ENCODE measurements at places on chromosomes 11 and 22.

GRCh38 chr22:48098921-48099245 is 1336.4 kb downstream of the TBC1D22A start:
- no peak for DNase-seq

DNA sequence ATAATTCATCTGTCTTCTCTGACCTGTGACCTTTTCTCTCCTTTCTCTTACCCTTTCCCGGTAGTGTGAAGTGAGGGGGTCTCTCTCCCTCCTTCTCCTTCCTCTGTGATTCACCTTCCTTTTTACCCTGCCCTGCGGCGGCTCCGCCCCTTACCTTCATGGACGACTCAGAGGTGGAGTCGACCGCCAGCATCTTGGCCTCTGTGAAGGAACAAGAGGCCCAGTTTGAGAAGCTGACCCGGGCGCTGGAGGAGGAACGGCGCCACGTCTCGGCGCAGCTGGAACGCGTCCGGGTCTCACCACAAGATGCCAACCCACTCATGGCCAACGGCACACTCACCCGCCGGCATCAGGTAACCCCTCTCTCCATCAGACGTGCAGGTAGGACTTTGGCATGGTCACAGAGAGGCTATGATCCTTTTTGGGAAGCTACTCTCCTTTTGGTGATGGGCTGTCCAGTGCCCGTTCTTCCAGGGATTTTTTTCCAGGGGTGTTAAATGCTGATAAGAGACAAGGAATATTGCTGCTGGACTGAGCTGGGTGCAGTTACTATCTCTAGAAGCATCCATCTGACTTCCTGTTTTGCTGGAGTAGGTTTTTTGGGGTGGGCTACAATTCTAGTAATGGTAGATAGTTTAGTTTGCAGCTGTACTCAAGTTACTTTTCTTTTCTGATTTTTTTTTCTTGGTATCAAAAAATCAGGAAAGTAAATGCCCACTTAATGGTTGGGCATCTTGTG is 29.9 kb downstream of the CTNND1 start:
- DNase-seq: no peak

- no peak for DNase-seq
These were observed 147.1 kb downstream of the WT1 start for GRCh38 chr11:32288276-32288675.

DNA sequence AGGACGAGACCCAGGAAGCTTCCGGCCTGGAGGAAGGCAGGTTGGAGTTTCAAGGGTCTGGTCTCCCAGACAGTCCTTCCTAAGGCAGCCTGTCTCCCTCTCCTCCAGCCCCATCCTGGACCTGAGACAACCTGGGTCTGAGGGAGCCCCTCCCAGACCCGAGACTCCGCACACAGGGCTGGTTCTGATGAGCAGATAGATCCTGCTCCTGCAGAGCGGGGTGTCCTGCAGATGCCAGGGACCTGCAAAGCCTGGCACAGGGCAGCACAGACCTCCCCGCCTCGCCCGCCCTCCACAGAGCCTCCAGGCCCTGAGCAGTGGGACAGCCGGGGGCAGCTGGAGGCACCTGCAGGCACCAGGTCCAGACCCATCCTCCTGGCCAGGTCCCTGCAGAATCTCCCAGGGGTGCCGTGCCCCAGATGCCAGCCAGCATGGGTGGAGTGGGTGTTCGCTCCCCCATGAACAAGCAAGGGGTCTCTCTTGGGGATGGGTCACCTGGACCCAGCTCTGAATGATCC is 7.8 kb downstream of the PIM3 start:
- DNase-seq: no peak

- DNase-seq: no peak
These were observed at the start of gene SERPINH1 for GRCh38 chr11:75562048-75562835. Gene SERPINH1 (plus strand): TSS chr11:75562253. CDS start chr11:75566350, 4,097 bp downstream.
